ENCODE measurements at places on chromosomes 4 and X. TPM values are rescaled to one million over a fixed set of nuclear protein-coding genes. Genes with fewer than 3 reads are reported as not detected.

Gene F9
- total RNA-seq: 0.28 TPM

Gene TBX22
- not detected for total RNA-seq

Gene BCLAF3
- 10.5 TPM for total RNA-seq

Gene PPP3CA
- total RNA-seq: 43.2 TPM

Gene STS
- 8.5 TPM for total RNA-seq

Gene ANKRD17
- total RNA-seq: 58.8 TPM

Gene SLC6A14
- not detected for total RNA-seq

Gene HPSE
- total RNA-seq: 1.4 TPM

Gene NEUROG2
- total RNA-seq: not detected

Gene C1QTNF7
- 18.2 TPM for total RNA-seq

Gene CXorf51B
- total RNA-seq: not detected

Gene FGF13
- total RNA-seq: 18.3 TPM

Gene NPNT
- 240 TPM for total RNA-seq

Gene TACR3
- total RNA-seq: not detected

Gene TEX13B
- total RNA-seq: not detected

Gene RNF150
- 11.6 TPM for total RNA-seq

Gene CTAG1B
- not detected for total RNA-seq

Gene MGAT4D
- not detected for total RNA-seq

Gene LEF1
- 3.2 TPM for total RNA-seq

Data from thoracic aorta (tissue), 2 donors.